ENCODE measurements at places on chromosomes 3 and 15.

- peak; percentile 35 for DNase-seq
Measured at GRCh38 chr3:127951276-127951675, 36.2 kb downstream of the KBTBD12 start.

GRCh38 chr3:108208831-108209230 lies 13.4 kb downstream of the IFT57 start:
- DNase-seq: no peak

GRCh38 chr3:51748327-51748726 lies 30.7 kb downstream of the IQCF6 start:
- no peak for DNase-seq

DNA sequence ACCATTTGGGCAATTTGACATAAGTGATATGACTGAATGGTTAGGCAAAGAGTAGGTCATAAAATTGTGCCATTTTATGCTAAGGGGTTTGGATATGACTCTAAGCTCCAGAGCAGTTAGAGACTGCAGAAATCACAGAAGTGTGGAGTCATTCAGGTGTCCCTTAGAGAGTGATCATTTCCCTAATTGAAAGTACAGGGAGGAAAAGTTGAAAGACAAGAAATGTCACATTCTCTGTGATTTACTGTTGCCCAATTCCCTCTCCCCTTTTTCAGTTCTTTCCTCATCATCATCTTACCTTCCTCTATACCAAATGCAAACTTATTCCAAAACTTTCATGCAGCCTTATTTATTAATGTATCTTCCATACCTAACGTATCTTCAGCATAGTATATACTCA lies 2.7 kb upstream of the GOLGB1 start:
- DNase-seq: no peak

- no peak for DNase-seq
Measured at GRCh38 chr15:64836023-64836536, 5.6 kb upstream of the PLEKHO2 start.

GRCh38 chr3:149009732-149010131 lies 18.4 kb downstream of the GYG1 start:
- no peak for DNase-seq

DNA sequence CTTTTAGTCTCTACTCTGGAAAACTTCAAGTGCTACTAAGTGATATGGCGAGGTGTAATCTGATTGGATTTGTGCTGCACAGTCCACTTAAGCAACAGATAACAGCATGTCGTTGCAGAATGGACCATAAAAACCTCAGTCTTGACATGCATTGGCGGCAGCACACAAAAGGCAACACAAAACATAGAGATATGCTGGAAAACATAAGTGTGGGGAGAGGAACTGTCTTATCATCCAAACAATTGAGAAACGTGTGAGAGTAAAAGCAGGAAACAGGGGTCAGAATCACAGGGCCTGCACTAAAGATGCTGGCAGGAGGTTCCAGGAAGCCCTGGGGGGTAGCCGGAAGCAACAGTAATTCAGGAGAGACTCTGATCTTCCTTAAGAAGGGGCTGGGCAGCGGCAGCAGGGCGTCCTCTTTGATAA lies 82.1 kb downstream of the CGNL1 start:
- DNase-seq: no peak

GRCh38 chr15:91216000-91216399 lies 115.9 kb downstream of the SV2B start:
- DNase-seq: no peak

DNA sequence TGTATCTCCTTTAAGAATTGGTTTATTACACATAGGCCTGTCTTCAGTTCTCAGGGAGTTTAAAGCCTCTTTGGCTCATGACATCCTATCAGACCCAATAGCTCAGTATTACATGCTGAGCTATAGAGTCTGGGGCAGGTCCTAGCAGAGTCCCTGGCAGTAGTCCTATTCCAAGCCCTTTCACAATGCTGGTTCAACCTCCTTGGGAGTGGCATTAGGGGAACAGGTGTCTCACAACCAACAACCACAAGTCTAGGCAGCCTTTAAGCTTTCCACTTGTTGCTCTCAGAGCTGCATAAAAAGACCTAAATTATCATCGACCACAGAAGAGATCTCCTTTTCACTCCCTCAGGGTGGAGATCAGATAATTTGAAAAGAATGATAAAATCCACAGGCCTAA lies 22.8 kb upstream of the C2CD4B start:
- no peak for DNase-seq

GRCh38 chr3:74613521-74614106 lies 845 bp downstream of the CNTN3 start:
- DNase-seq: no peak

DNA sequence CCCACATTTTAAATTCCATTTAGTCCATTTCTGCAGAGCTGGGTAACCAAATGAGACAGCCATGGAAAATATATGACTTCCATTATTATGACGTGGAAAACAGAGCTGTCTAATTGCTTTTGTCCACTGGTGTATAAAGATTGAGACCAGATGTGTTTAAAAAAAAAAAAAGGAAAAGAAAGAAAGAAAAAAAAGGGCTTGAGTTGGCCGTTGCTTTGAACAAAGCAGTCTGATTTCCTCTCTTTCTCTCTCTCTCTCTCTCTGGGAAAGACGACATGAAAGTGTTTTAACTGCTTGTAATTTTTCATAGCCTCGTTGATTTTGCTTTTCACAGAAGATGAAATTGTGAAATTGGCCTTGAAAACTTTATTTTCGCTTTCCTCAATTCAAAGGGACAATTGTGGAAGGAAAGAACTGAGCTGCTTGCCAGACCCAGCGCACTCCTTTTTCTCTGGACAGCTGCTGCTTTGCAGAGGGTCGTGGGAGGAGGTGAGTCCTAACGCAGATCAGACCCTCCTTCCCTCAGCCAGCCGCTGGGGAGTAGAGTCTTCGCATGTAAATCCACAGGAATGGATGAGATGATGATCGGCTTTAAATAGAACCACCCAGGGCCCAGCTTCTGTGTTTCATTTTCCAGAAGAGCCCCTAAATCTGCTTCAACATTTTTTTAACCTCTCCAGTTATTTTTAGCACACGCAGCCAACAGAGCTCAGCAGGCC lies 42.8 kb upstream of the UBE2E1 start:
- peak; percentile 50 for DNase-seq

- DNase-seq: no peak
Measured at GRCh38 chr3:87320756-87321626, 44.6 kb upstream of the POU1F1 start.

- DNase-seq: no peak
Measured at GRCh38 chr15:69189157-69189556, 28.7 kb downstream of the GLCE start.

DNA sequence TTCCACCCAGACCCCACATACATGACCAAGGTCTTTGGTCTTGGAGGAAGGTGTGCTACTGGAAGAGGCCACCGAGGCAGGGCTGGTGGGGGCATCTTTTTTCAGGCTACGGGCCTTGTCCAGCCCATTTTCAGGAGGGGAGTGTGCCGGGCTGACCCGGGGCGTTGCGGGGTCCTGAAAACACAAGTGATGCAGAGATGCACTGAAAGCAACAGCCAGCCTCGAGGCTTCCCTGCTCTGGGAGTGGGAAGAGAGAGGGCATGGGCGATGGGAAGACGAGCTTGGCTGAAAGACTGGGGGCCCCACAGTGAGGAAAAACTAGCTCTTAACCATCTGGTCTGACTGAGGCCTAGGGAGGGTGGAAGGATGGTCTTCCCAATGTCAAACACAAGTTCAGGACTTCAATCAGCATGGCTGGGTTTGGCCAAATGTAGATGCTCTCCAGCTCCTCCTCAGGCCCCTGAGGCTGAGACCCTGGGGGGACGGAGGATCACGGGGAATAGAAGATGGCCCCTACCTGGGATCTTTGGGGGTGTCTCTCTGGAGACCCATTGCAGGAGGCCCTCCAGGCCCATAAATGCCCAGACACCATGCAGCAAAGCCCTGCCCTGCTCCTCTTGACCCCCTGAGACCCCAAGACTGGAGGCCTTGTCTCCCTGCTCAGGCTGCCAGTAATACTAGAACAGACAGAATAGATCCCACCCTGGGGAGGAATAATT lies 38.9 kb downstream of the TLE3 start:
- DNase-seq: no peak

GRCh38 chr3:13539292-13539638 lies 9.7 kb upstream of the FBLN2 start:
- peak; percentile 70 for DNase-seq

GRCh38 chr3:187112934-187113793 lies 26.1 kb downstream of the RPL39L start:
- DNase-seq: peak; percentile 31

GRCh38 chr3:74562558-74563269 lies 51.7 kb downstream of the CNTN3 start:
- peak; percentile 53 for DNase-seq

GRCh38 chr15:68678746-68679145 lies 100.0 kb downstream of the CORO2B start:
- no peak for DNase-seq

DNA sequence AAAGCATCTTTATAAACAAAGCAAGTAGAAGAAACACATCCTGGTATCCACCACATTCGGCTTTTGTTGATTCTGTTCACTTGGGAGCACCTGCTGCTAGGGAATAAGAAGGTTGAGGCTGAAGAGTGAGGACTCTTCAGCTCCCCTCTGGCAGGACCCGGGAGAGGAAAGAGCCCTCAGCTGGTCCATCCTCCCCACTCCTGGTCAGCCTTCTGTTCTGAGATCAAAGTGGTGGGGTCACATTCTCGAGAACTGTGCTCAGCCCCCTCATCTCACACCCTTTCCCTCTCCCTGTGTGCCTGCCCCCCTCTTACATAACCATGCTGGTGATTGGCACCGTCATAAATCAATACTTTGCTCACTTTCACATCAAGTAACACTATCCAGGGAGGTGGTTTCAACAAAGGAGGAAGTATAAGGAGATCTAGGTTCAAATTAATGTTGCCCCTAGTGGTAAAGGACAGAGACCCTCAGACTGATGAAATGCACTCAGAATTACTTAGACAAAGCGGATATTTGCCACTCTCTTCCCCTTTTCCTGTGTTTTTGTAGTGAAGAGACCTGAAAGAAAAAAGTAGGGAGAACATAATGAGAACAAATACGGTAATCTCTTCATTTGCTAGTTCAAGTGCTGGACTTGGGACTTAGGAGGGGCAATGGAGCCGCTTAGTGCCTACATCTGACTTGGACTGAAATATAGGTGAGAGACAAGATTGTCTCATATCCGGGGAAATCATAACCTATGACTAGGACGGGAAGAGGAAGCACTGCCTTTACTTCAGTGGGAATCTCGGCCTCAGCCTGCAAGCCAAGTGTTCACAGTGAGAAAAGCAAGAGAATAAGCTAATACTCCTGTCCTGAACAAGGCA lies at the start of gene NR1I2:
NR1I2 (plus strand) TSS at position 772 of the 869 bp plus-strand sequence.
- DNase-seq: no peak

DNA sequence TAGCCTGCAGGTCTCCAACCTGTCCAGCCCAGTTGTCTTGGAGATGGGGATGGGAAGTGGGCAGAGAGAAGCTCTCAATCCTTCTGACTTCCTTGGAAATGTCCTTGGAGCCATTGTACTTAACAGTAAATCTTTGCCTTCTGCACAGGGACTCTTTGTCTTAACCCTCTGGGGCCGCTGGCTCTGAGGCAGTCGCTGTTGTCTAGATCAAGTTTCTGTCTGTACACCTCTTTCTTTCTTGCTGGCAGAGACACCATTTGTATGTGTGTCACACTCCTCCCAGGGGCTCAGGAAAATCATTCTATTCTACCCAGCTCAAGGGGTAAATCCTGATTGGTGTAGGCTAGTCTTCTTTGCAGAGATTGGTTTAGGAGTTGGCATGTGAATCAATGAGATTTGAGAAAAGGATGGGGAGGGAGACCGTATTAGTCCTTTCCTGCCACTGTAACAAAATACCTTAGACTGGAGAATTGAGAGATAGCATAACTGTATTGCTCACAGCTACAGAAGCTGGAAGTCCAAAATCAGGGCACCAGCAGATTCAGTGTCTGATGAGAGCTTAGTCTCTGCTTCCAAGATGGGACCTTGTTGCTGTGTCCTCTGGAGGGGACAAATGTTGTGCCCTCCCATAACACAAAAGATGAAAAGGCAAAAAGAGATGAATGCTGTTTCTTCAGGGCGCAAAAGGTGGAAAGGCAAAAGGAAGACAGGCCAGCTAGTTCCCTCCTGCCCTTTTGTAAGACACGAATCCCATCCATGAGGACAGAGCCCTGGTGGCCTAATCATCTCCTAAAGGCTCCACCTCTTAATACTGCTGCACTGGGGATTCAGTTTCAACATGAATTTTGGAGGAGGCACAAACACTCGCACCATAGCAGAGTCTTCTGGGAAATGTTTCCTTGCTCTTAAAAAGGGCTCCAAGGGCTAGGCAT lies 66.3 kb downstream of the PPCDC start:
- DNase-seq: no peak

- no peak for DNase-seq
Measured at GRCh38 chr15:47929138-47929803, 191.5 kb upstream of the SLC24A5 start.

DNA sequence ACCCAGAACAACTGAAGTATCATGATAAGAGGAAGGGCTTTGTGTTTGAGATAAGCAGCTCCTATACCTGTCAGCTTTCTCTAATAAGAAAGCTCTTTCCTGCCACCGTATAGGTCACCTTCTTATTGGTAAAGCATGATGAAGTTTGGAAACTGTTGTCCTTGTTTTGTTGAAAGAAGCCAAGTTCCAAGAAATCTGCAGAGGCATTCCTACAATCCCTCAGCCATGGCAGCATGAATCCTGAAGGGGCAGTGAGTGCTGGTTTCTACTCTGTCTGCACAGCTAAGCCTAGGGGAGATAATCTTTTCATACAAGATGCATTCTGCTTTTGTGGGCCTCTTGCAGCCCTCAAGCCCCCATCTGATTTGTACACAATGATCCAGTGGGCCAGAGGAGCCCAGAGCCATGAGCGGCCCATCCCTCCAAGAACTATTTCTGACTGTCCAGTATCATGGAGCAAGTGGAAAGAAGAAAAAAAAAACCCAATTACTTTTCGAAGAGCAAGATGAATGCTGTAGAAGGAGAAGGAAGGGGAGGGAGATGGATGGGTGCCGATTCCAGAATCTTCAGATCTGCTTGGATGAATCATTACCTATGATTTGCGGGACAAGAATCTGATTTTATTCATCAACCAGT lies 1.9 kb upstream of the THBS1 start:
- DNase-seq: peak; percentile 61

DNA sequence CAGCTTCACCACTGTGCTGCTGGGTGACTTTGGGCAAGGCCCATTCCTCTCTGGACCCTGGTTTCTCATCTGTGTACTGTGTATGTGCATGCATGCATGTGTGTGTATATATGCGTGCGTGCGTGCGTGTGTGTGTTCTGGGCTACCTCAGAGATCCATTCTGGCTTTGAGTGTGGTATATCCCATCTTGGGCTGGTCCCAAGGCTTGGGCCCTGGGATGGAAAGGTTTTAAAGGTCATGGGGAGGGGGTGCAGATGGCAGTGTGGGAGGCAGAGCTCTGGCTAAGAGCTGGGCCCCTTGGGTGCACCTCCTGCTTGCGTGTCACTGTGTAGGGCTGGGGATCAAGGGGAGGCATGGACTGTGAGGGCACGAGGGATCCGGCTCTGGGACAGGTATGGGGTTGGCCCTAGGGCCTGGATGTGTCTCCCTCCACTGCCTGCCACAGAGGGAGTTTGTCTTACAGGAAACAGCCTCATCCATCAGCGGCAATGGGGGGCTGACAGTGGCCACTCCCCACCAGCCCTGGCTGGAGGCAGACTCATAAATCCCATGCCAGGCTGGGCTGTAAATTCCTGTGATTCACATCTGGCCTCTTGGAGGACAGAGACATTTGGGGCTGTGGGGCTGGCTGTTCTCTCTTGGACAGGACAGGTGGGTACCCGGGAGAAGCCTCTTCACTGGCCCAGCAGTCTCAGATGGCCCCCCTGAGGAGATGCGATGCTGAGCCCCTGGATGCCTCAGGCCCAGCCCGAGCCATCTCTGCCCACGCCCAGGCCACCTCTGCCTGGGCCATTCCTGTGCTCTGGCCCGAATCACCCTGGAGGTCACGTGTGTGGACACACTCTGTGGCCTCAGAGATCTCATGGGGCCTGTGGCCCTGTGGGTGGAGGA lies 21.4 kb upstream of the CSPG4 start:
- DNase-seq: no peak
